ENCODE measurements at places on chromosomes 2 and 18.

GRCh38 chr2:98948956-98949739 is 13.1 kb upstream of the CRACDL start:
- no peak for DNase-seq

DNA sequence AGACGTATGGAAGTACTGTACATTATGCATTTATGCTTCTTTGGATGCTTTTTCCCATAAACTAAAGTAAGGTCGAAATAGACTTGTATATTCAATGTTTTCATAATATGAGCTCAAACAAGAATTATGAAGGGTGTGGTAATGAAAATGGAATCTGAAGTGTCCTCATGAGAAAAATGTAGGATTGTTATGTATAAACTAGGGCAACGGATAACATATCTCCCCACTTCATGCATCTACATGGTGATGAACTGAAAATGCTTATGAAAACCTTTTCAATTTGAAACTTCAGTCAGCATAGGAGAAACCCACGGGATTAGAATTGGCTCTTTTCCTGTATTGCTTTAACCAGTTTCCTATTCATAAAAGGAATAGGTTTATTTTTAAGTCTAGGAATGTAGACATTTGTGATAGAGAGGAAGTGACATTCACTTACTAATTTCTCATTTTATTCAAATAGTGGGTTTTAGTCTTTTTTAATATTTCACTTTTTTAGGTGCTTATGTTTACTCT is 608.2 kb upstream of the GCFC2 start:
- DNase-seq = no peak

GRCh38 chr2:206004004-206004693 is 81.8 kb downstream of the INO80D start:
- no peak for DNase-seq

DNA sequence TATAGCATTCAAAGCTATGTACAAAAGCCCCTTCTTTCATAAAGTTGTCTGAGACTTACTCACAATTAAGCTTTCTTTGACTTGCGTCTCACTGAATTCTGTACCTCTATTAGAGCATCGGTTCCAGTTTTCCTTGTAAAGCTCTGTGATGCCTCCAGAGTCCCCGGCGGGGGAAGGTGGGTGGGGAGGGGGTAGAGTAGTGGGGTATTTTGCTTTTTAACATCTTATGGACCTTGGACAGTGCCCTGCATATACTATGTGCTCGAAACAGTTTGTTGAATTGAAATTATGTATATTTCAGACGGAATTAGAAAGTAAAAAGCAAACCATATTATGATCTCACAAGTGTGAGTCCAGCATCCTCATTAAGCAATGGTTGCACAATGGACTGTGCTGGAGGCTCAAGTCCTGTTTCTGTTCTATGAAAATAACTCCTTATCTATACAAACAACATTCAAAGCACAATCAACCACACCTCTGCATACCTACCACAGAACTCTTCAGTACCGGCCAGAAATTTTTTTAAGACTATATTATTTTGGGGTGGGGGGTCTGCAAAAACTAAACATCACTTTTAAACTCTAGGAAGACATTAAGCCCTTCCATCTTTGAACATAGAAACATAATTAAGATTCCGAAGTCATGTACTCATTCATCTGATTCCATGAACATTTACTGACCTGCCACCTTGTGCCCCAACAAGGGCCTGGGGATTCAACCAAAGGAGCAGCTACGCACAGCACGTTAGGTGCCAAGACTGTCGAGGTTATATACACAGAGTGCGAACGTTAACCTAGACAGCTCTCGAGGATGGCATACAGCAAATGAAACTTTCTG is 908 bp downstream of the STAT1 start:
- no peak for DNase-seq

DNA sequence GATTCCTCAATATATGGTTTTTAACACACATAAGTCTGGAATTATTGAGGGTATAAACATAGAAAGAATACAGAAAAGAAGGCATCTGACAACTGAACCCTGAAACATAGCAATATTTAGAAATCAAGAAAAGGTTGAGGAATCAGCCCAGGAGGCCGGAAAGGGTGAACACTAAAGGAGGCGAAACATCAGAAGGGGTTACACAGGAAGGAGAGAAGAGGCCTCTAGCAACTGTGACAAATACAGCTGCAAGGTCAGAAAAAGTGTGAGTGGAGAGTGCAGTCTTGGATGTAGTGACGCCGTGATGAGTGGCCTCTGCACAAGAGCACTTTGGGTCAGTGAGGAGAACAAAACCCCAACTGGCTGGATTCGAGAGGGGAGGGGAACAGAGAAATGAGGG is 70.7 kb downstream of the SLC9A2 start:
- no peak for DNase-seq

- no peak for DNase-seq
Observed at GRCh38 chr2:32227492-32227891, 37.2 kb downstream of the NLRC4 start.

DNA sequence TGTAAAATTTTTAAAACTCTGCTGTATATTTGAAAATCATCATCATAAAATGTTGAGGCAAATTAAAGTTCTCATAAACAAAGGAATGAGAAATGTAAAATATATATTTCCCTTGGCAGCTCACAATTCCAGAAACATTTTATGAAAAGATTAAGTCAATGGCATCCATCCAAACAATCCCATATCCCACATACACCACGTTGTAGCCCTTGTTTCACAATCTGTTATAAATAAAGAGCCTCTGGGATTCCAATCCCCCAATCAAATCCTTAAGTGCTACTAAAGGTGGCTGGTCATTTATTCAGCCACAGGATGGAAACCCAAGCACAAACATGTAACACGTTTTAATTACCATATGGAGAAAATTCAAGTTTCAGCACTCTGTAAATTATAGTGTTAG is 51.7 kb downstream of the GFPT1 start:
- no peak for DNase-seq

DNA sequence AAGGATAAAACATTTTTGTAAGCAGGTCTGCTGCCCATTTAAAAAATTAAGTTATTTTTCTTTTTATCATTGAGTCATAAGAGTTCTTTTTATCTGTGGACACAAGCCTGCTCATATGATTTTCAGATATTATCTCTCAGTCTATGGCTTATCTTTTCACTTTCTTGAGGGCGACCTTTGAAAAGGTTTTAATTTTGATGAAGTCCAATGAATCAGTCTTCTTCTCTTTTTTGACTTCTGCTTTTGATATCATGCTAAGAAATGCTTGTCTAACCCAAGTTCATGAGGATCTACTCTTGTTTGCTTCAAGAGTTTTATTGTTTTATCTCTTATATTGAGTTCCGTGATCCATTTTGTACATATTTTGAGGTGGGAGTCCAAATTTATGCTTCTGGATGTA is 36.5 kb downstream of the PSMD14 start:
- no peak for DNase-seq

GRCh38 chr2:54558188-54559005 is 102.3 kb downstream of the SPTBN1 start:
- no peak for DNase-seq

DNA sequence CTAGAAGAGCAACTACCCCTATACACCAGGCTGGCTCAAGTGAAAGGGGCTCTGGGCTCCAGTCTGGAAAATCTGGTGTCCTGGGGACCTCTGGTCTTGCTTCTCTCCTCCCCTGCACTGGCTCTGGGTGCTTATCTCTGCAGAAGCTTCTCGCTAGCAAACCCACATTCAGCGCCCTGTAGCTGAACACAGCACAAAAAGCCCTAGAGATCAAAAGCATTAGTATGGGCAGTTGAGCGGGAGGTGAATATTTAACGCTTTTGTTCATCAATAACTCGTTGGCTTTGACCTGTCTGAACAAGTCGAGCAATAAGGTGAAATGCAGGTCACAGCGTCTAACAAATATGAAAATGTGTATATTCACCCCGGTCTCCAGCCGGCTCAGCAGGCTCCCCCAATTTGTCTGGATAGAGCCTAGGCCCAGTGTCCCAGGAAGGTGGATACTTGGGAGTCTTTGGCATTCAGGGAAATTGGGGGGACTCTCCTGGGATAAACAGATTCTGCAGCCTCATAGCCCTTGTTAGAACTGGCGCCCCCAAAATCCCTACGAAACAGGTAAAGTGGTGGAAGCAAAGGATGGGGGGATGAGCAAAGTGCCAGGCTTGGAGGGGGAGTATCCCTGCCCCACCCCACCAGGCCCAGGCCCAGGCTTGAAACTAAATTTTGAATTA is 2.5 kb upstream of the HOXD4 start:
- DNase-seq = no peak
